RWPE1 (cell line): ENCODE measurements at places on chromosomes 4 and X.

- no peak for DNase-seq
These were observed 1314.0 kb downstream of the PCDH19 start for GRCh38 chrX:99095965-99096635.

GRCh38 chr4:156053174-156053573 is 99.5 kb upstream of the CTSO start:
- peak; percentile 17 for DNase-seq

DNA sequence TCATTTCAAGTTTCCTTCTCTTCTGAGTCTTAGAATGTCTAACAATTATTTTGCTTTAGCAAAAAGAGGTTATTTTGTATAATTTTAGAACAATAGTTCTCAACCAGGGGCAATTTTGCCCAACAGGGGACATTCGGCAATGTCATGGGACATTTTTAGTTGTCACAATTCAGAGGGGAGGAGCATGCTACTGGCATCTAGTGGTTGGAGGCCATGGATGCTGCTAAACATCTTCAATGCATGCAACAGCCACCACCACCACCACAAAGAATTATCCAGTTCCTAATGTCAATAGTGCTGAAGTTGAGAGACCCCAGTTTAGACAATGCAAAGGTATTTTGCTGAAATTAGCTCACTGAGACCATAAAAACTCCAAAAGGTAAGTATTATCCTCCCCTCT is 122.5 kb downstream of the ARHGAP6 start:
- DNase-seq: no peak

DNA sequence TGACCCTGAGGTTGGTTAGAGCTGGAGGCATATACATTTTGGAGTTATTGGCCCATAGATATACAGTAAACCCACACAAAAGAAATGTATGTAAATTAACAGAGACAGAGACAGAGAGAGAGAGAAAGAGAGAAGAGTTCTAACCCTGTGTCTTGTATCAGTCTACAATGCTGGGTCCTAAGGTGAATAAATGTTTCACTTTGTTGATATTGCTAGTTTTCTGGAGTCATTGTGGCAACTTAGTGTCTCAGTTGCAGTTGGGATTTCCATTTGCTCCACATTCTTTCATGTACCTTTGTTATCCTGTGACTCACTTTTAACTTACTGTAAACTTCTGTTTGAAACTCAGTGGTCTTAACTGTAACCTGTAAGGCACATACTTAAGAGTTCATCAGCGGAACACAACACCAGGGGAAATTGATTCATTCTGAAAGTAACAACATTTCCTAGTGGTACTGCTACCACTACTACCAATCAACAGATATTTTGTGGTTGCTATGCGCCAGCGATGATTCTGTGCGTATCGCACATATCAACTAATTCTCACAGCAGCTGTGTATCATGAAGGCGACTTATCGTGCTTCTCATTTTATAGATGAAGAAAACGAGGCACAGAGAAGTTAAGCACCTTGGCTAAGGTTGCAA is 38.5 kb upstream of the ETDA start:
- DNase-seq: no peak

- no peak for DNase-seq
These were observed 299.7 kb downstream of the LDB2 start for GRCh38 chr4:16598597-16599206.

DNA sequence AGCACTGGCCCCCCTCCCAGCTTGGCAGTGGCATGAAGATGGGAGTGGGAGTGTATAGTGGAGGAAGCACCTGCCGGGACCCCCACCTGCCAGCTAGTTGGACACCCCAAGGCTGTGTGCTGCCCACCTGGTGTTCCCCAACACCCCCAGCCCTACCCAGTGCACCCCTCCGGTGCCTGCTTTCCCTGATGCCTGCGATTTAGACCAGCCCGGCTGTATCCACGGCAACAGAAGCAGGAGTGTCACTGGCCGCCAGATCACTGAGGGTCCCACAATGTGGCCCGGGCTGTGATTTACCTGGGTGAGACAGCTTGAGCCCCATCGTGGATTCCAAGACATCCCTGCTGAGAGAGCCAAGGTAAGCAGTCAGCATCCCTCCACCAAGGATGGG is 533 bp downstream of the GPR173 start:
- no peak for DNase-seq

- no peak for DNase-seq
These were observed 83.5 kb downstream of the CDS1 start for GRCh38 chr4:84666439-84666838.

GRCh38 chr4:57658673-57659072 is 548.5 kb upstream of the IGFBP7 start:
- DNase-seq: no peak

- no peak for DNase-seq
These were observed 2595.3 kb downstream of the ARAP2 start for GRCh38 chr4:33649015-33649414.

GRCh38 chr4:29309050-29309449 is 1411.1 kb upstream of the PCDH7 start:
- peak; percentile 3 for DNase-seq

DNA sequence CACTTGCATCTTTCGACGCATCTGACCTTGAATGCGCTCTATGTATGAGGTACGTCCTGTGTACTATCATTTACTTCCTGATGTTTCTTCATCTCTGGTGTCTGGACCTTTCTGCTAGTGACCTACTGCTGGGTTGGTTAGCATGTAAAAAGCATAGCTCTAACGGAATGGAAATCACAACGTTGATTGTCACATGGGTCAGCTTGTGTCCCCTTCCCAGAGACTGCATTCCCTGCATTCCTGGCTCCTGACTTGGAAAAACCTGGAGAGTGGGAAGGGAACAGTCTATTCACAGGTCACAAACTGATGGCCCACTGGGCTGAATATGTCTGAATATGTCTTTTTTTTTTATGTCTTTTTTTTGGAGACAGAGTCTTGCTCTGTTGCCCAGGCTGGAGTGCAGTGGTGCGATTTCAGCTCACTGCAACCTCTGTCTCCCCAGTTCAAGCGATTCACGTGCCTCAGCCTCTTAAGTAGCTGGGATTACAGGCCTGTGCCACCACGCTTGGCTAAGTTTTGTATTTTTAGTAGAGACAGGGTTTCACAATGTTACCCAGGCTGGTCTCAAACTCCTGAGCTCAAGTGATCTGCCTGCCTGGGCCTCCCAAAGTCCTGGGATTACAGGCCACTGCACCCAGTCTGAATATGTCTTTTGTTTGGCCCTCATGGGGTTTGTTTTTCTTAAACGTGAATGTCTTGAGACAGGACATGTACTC is 16.3 kb downstream of the LONRF3 start:
- no peak for DNase-seq

- DNase-seq: no peak
These were observed 750.2 kb upstream of the HS3ST1 start for GRCh38 chr4:12178614-12179610.

DNA sequence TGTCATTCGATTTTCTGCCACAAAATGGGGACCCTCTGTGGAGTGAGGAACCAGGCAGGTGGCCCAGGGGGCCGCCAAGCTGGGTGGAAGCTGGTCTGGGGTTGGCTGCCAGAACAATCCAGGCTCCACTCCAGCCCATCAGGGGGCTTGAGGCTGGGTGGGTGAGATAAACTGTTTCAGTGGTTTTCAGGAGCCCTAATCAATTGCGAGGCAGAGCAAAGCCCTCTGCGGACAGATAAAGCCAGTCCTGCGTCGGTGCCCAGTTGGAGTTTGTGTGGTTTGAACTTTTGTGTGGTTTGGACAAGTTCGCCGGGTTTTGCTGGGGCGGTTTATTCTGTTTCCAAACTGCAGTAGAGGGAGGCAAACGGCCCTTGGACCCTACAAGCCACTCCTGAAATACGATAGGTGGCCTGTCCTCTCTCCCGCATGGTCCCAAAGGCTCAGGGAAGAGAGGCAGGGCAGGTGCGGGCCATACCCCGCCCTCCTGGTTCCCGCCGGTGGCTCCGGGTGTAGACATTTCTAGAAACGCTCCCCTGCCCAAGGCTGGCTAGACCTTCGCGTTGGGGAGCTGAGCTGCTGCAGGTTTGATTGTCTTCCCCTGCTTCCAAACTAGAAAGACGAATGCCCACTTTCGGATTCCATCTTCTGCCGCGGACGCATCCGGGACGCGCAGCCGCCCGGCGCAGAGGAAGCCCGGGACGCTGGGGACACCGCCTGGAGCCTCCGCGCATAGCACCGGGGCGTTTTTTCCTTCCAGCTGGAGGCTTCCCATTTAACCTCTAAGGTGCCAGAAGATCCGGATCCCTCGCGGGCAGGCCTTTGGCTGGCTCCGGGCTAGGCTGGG is 169.0 kb upstream of the BCOR start:
- peak; percentile 66 for DNase-seq

GRCh38 chr4:7486101-7486500 is 51.4 kb upstream of the PSAPL1 start:
- DNase-seq: no peak

GRCh38 chrX:16979226-16979625 is 32.8 kb downstream of the REPS2 start:
- no peak for DNase-seq

DNA sequence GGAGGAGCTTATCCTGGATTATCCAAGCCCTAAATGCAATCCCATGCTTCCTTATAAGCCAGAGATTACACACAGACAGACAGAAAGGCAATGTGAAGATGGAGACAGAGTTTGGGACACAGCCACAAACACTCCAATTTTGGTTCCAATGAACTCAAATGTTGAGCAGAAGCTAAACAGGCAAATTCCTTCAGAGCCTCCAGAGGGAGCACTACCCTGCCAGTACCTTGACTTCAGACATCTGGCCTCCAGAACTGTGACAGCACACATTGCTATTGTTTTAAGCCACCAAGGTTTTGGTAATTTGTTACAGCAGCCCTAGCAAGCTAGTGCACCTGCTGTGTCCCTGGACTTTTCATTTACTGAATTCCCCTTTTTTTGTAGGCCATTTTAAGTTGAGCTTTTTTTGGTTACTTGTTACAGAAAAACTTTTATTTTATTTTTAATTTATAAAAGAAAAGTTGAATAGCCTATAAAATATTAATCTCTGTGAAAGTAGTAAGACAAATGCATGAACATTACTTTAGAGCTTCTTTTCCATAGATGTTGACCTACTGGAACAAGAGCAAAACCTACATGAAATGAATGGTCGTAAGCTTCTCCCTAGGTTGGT is 33.4 kb upstream of the SRD5A3 start:
- no peak for DNase-seq

DNA sequence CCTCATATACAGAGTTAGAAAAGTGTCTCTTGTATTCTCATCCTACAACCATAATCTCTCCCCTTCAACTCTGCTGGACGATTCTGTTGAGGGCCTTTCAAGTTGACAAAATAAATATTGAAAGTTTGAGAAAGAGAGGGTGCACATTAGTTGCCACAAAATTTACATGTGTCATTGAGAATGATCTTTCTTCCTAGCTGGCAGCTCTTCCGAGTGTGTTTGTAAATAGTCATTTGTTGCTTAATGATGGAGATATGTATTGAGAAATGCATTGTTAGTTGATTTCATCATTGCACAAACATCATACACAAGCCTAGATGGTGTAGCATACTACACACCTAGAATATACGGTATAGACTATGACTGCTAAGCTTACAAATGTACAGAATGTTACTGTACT is 632.8 kb upstream of the AMOT start:
- DNase-seq: no peak

- no peak for DNase-seq
These were observed 2.1 kb downstream of the PPP3CA start for GRCh38 chr4:101345271-101345595.

DNA sequence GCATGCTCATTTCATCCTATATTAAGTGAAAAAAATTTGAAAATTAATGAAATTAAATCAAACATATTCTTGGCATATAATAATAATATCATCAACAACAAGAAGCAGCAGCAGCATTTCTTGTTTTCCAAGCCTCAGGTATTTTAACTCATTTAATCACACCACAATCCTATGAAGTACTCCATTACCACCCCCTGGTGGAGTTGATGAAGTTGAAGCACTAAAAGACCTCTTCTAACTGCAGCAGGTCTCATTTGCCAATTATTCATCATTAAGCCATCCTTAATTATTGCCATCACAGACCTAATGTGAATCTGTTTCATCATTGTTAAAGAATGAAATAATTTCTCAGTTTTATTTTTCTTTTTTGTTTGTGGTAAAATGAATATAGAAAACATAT is 801.4 kb upstream of the GRID2 start:
- DNase-seq: no peak

DNA sequence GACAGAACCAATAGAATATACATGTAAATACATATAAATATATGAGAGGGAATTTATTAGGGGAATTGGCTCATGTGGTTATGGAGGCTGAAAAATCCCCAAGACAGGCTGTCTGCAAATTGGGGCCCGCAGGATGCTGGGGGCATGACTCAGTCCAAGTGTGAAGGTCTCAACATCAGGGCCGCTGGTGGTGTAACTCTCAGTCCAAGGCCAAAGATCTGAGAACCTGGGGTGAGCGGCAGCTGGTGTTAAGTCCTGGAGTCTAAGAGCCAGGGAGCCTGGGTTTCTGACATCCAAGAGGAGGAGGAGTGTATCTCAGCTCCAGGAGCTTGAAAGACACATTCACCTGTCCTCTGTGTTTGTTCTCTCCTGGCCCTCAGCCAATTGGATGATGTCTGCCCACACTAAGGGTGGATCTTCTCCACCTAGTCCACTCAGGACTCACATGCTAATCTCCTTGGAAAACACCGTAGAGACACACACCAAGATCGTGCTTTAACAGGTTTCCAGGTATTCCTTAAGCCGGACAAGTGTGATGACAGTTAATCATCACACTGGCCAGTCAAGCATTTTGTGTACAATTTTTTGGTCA is 28.9 kb downstream of the TIGD2 start:
- no peak for DNase-seq

DNA sequence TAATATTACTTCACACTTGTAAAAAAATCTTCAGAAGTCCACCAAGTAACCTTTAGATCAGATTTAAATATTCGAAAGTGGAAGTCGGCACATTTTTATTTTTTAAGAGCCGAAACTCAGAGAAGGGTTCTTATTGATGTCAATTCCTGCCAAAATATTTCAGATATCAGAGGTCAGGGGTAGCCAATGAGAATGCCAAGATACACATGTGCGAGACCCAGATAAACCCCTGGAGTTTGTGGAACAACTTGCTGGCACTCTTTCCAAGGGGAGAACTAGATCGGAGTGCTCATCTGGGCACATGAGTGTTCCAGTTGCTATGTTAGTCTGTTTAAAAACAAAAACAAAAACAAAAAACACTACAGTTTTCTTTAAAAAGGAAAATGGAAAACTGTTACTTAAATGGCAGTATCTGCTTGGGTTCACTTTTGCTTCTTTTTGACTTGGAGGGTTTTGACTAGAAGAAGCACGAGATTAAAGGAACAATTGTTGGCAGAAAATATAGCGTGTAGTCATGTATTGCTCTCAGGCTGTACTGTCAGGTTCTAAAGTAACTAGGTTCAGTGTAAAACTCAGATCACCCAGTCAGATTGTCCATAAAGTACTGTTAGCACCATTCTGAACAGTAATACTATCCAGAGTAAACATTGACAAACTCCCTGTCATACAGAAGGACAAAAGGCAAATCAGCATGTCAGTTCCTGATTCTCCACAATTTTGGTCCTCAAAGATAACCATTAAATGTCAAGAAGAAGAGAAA is 188.0 kb upstream of the PACRGL start:
- DNase-seq: no peak

- DNase-seq: no peak
These were observed 245.0 kb upstream of the GEMIN8 start for GRCh38 chrX:14274691-14275090.
